Activated effector memory CD4-positive, alpha-beta T cell treated with Interleukin-2 at 50 U/mL for 16 hours (primary cell): ENCODE measurements at places on chromosomes 12 and 14.
A peak's percentile ranks its signal among the peaks of the same experiment; 100 is the strongest.

GRCh38 chr12:108211157-108211556, 82.1 kb downstream of the WSCD2 start:
- DNase-seq = no peak

- no peak for DNase-seq
Observed at GRCh38 chr12:130497991-130498390, 160.3 kb downstream of the PIWIL1 start.

GRCh38 chr12:107783406-107784376, 9.2 kb downstream of the ASCL4 start:
- no peak for DNase-seq

- DNase-seq = no peak
Observed at GRCh38 chr14:98909251-98909944, 362.6 kb downstream of the BCL11B start.

DNA sequence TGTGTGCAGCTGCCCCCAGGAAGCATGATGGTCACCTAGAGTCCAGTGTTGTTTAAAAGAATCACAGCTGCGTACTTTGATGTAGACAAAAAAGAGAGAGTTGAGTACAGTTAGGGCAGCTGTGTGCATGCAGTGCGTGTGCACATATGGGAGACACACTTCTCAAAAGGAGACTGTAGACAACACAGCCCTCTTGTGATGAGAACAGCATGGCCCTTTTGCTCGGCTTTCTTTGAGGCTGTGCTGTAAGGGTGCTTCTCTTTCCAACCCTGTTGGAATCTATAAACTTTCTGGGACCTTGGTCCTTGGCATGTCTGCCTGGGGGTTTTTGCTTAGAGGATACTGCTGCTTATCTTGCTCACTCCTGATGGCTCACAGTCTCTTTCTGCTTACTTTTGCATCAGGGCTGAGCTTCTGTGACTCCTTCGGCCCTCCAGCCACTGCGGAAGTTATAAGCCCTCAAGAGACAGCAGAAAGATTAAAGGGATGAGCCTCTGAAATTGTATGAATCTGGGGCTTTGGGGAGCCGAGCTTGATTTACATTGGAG, 102.9 kb downstream of the DYRK2 start:
- DNase-seq = no peak

DNA sequence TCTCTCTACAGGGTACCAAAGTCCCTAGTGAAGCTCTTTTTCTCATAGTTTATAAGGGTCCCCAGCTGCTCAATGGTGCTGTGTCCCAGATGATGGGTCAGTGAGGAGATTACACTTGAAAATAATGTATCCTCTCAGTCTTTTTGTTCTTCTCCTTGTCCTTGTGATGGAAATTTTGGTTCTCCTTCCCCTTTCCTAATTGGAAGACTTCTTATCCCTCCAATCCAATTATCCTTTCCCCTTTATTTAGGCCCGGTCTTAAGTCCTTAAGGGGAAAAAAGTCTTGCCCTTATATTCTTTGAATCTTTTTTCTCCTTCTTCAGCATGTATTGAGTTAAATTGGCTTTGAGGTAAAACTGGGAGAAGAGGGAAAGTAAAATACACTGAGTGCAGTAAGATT, 126.1 kb upstream of the PTPRQ start:
- no peak for DNase-seq

DNA sequence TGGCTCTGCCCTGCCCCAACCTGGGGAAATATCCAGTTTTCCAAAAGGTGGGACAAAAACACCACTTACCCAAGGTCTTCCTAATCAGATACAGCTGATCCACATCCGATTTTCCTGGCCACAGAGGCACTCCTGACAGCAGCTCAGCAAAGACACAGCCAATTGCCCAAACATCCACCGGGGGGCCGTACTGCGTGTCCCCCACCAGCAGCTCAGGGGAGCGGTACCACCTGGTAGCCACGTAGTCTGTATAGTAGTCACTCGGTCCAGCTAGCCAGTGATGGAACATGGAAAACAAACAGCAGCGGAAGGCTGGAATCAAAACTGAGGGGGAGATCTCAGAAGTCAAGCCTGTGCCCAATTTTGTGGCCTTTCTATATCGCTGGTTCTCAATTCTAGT, 28.8 kb downstream of the DMAC2L start:
- no peak for DNase-seq

GRCh38 chr12:61846765-61847164, 413.4 kb upstream of the USP15 start:
- DNase-seq = no peak

- DNase-seq = no peak
Observed at GRCh38 chr12:25263594-25263993, 12.9 kb upstream of the KRAS start.

DNA sequence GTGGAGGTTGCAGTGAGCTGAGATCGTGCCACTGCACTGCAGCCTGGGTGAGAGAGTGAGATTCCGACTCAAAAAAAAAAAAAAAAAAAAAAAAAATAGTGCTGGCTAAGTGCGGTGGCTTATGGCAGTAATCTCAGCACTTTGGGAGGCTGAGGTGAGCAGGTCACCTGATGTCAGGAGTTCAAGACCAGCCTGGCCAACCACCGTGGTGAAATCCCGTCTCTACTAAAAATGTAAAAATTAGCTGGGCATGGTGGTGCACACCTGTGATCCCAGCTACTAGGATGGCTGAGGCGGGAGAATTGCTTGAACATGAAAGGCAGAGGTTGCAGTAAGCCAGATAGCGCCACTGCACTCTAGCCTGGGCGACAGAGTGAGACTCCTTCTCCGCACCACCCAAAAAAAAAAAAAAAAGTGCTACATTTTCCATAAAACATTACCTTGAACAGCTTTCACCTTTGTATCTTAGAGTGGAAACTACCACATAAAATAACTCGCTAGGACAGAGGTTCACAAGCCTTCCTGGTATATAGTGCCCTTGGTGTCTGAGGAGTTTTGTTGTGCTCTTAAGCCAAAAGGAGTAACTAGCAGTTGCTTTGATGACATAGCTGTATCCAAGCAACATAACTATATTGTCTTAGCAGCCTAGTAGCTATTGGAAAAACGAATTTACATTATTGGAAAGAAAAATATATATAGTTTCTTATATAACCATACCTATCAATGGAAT, 11.1 kb downstream of the PTGES3 start:
- DNase-seq = no peak

- no peak for DNase-seq
Observed at GRCh38 chr12:62895351-62895877, 39.5 kb downstream of the PPM1H start.

GRCh38 chr14:105864116-105864515, 337.7 kb downstream of the TMEM121 start:
- no peak for DNase-seq

- DNase-seq = no peak
Observed at GRCh38 chr14:63940387-63940786, 87.6 kb downstream of the SYNE2 start.

DNA sequence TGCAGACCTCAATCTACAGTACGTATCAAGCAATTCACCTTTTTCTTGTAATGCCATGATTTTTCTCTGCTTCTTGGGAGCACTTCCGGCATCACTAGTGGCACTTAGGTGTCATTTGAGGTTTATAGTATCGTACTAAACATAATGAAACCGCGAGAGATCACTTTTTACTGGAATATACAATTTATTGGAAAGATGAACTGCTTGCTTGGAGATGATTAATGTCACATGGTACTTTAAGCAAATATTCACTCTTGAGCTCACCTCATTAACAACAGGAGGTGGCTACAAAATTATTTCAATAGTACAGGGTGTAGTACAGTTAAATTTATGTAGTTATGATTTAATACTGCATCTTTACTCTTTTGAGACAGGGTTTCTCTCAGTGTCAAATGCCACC, 11.5 kb downstream of the FUT8 start:
- DNase-seq = no peak

DNA sequence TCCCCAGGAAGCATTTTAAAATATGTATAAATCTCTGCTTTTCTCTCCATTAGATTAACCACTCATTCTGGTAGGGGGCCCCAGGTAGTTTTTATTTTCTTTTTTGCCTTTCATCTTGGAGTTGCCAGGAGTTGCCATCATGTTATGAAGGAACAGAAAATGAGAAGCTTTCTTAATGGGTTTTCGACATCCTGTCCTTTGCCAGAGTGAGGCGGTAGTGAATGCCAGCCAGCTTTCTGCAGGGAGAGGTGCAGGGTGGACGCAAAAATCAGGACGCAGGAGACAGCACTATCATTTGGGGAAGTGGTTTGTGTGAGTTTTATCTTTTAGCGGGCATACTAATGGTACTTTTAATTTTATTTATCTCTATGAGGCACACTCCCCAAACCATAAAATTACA, 1.7 kb downstream of the RASSF8 start:
- DNase-seq = no peak

DNA sequence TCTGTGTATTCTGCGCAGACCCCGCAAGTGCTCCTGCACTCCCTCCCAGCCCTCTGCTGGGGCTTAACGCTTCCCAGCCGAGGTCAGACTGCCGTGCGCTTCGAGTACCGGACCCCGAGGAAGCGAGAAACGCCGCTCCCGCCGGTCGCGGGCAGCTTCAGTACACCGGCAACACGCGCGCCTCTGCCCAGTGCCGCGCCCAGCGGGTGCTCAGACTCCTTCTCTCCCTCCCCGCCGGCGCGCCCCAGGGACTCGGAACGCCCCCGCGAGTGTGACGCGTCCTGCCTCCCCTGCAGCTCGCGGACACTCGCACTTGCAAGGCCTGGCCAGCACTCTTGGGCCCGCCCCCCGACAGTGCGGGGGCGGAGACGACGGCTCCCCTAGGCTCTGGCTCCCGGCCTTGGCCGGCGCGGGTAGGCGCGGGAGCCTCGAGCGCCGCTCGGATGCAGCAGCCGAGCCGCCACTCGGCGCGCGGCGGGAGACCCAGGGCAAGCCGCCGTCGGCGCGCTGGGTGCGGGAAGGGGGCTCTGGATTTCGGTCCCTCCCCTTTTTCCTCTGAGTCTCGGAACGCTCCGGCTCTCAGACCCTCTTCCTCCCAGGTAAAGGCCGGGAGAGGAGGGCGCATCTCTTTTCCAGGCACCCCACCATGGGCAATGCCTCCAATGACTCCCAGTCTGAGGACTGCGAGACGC, at the start of gene PTGER2:
TSS of gene PTGER2 (plus strand) at position 410 of the 692 bp plus-strand sequence. CDS start at position 647, 237 bp downstream.
- peak; percentile 76 for DNase-seq

GRCh38 chr14:32607399-32607798, 278.3 kb downstream of the AKAP6 start:
- no peak for DNase-seq

DNA sequence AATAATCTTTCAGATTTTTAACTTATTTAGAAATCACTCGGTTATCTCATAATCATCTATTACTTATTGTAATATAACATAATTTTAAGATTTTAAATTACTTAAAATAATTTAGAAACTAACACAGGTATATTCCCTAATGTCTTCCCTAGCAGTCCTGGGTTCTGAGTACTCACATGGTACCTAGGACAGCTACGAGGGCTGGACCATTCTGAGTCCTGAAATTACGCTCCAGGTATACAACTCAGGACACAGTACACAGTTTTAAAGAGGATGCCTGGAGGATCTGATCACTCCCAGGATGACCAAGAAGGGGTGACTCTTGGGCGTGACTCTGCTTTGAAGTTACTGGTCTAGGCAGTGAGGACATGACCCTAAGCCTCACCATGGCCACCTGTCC, 9.1 kb upstream of the RASSF8 start:
- no peak for DNase-seq

DNA sequence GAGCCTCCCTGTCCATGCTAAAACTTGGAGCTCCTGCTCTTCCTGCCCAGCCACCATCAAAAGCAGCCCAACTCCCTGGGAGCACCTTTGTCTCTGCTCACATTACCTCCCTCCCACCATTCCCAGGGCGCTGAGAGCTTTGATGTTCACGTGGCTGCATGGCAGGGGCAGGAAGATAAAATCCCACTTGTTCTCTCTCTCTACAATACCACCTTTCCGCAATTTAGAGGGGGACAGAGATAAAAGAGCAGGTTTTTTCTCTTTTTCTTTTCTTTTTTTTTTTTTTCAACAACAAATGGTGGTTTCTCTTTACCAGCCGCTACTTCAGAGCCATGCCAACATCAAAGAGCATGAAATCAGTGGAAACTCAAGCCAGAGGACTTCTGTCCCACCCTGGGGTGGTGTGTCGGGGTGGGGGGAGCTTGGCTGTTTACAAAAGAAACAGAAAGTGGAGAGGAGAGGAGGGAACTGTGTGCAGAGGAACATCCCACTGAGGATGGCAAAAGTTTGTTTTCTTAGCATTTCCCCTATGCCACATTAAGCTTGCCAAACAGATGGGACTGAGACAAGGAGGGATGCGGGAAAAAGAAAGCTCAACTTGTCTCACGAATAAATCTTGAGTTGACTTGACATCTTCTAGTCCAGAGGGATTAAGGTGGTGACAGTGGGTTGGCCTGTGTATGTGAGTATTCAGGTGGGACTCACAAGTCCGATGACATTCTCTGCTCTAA, 103.7 kb upstream of the NUDT4 start:
- no peak for DNase-seq

DNA sequence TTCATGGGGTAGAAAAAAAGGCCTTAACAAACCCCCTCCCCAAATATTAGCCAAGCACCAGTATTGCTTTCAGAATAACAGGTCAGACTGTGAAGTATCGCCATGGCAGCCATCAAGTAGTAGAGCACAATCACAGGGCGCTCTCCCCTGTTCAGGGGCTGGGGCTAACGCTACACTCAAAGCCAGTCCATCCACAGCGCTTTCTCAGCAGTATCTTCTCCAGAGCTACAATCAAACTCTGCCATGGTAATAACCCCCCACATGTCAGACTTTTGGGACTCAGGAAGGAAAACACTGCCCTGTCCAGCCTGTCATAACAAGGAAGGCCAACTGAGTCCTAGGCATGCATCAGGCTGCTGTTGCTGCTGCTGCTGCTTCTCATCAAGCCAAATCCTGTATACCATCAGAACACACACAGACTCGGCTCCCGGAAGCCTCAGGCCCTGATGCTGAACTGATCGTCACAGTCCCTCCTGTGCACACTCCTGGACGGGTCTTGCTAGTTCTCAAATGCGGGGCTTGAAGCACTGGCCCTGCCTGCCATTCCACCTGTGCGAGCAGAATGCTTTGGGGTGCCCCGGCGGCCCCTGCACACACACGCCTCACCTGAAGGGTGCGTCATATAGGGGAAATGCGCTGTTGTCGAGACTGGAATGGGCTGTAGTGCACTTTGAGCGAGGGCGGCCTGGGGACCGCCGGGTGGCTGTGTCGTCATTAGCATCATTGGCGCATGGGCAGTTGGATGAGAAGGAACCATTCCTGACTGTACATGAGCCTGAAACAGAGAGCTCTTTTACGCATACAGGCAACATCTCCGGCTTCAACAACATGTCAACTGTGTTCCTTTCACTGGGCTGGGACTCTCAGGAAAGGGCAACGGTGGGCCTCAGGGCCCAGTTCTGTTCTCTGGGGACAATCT, 47.6 kb downstream of the SH2B3 start:
- no peak for DNase-seq

GRCh38 chr14:32081901-32082300, 4.8 kb downstream of the ARHGAP5 start:
- DNase-seq = no peak

- no peak for DNase-seq
Observed at GRCh38 chr12:44385964-44386363, 490.2 kb downstream of the NELL2 start.
